Stimulated activated CD4-positive, alpha-beta T cell treated with anti-CD3 and anti-CD28 coated beads, Interleukin-1b, Interleukin-23, amount 100 ng/mL, for 4 hours (primary cell): ENCODE measurements at places on chromosomes 5 and 9.

DNA sequence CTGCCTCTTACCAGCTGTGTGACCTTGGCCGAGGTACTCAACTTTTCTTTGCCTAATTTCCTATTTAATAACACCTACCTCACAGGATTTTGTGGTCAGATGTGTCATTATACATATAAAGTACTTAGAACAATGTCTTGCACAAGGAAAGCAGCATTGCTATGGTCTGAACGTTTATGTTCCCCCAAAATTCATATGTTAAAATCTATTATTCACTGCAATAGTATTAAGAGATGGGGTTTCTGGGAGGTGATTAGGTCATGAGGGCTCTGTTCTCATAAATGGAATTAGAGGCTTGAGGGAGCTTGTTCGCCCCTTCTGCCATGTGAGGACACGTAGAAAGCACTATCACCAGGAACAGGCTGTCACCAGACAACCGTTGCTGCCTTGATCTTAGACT lies 10.9 kb upstream of the RNF145 start:
- DNase-seq = no peak

DNA sequence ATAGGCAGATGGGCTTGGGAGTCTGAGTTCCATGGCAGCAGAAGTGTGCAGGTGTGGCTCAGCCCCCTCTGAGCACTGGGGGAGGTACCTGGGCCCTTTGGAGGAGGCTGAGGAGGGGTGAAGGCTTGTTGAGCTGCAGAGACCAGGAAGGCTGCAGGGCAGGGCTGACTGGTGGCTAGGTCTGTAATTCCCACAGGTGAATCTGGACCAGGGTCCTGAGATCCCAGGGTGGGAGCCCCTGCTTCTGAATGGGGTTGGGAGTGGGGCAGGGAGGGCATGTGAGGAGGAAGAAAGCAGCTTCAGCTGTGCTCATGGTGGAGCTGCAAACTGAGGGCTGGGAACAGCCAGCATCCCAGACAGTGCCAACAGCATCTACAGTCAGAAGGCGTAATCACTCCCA lies 111.1 kb downstream of the CACNA1B start:
- DNase-seq = no peak

DNA sequence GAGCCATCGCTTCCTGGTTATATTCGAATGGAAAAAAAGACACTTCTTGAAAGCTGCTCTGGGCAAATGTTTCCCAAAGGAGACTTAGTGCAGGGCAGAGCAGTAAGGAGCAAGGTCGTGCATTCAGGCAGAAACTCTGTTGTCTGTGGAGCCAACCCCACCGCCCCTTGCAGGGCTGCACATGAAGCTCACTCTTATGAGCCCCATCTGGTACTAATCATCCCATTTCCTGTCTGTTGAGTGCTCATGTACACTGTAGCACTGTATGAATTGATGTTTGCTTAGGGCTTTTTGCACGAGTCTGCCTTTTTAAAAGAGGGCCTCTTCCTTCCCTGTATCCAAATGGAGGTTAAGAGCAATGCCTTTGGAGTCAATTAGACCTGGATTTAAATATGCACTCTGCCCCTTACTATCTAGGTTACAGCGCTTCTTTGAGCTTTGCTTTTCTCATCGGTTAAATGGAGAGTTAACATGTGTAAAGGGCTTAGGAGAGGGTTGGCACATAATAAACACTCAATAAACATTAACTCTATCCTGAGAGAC lies 25.4 kb downstream of the HMHB1 start:
- no peak for DNase-seq

- no peak for DNase-seq
These were observed 390.8 kb upstream of the PTGER4 start for GRCh38 chr5:40288800-40289485.

DNA sequence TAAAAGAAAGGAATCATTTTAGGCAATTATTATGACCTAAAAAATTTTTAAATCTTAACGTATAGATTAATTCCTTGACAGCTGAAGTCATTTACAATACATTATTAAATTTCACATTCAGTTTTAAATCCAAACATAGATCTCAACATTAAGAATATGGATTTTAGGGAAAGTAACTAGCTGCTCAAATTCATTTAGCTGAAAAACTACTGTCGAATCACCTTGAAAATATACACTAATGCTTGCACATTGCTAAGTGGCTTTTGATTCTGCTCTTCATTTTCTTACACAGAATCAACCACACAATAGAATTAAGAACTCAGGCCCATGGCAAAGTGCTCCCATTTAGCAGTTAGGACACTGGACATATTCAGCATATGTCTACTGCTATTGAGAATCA lies 454.2 kb downstream of the RAB3C start:
- no peak for DNase-seq

- DNase-seq = no peak
These were observed 814 bp downstream of the CCDC125 start for GRCh38 chr5:69331528-69332445.

DNA sequence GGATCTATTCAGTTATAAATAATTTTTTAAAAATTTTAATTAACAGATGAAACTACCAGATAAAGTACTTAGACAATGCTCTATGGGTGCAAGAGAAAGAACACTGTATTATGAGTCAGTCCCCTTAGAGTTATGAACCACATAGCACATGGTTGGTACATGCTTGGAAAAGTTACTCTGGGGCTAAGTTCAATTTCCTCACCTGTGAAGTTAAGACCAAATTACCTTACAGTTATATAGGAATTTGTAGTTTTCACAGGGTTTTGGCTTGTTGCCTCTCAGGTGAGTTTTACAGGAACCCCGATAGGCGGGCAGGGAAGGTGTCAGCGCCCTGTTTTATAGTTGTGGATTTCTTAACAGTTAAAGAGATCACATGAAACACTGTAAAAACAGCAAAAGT lies 1.2 kb downstream of the PANK3 start:
- no peak for DNase-seq

DNA sequence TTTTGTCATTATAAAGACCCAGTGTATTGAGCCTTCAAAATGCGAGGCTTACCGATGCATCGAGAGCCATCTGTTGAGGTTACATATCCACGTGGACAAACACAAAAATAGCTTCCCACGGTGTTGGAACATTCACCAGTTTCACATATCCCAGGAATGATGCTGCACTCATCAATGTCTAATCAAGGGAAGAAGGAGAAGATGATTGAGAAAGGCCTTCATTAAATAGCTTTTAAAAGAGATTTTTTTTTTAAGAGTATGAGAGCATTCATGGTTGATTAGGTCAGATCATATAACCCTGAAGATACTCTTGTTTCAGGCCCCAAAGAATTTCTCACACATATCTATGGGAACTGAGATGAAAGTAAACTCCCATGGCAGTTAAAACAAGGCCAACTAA lies 129.4 kb downstream of the FBN2 start:
- no peak for DNase-seq

GRCh38 chr9:75803130-75803529 lies 87.3 kb upstream of the PCSK5 start:
- DNase-seq = no peak

DNA sequence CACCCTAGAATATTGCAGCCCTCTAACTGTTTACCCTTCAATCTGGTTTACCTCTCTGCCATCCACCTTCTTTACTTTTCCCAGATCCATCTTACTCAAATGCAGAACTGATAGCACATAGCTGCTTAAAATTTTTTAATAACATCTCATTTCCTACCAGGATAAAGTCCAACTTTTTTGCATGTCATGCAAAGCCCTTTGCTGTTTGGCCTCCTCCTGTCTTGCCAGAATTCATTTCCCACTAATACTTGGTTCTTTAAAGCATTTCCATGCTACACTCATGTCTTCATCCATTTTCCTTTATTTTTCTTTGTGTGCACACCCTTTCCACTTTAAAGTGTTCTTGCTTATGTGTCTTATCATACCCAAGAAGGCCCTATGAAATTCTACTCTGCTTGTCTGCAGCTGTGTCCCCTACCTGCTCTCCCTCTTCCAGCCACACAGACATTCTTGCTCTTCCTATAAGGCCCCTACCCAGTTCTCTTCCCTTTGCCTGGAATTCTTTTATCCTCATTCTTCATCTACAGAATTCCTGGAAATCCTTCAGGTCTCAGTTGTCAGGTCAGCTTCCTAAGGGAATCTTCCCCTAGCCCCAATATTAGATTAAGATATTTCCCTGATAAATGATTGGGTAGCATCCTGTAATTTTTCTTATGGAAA lies 50.3 kb downstream of the TLE4 start:
- no peak for DNase-seq
